ENCODE measurements at places on chromosomes 11 and 22. TPM values are rescaled to one million over a fixed set of nuclear protein-coding genes. Genes with fewer than 3 reads are reported as not detected.
A peak's percentile ranks its signal among the peaks of the same experiment; 100 is the strongest.

DNA sequence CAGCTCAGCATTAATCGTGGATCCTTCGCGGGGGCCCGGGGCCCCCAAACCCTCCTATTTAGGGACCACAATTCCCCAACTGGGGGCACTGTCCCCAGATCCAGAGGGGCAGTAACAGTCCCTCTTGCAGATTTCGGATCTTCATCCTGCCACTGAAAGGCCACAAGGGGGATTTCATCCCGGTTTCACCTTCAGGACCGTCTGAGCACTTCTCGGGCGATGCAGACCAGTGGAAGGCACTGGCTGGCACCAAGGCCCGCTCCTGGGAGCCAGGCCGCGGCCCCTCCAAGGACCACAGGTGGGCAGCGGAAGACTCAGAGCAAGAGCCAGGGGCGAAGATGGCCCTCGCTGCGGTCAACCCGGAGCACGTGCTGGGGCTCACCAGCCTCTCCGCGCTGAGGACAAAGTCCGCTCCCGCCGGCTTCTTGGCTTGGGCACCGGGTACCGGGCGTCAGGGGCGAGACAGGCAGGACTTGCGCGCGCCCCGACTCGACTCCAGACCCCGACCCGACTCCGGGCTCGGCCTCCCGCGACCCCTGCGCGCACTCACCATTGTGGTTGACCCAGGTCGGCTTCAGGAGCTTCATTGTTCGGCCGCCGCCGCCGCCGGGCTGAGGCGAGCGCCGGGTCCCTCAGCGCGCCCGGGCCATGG is 517 bp downstream of the HIRA start:
- peak; percentile 1 for ATAC-seq

DNA sequence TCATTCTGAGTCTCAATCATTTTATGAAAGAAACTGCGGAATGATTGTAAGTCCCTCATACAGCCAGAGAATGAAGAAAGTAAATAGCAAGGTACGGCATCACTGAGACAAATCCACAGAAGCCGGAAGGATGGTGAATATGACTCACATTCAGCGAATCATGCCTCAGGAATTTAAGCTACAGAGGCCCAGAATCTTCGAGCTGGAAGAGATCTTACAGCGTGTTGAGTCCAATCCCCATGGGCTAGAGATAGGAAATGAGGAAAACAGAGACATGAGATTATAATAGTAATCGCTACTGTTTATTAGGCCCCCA is 173.2 kb downstream of the KIF18A start:
- peak; percentile 38 for ATAC-seq

GRCh38 chr22:45358127-45358526 is 48.4 kb downstream of the FAM118A start:
- ATAC-seq = no peak

GRCh38 chr22:49053578-49053977 is 774.1 kb downstream of the BRD1 start:
- ATAC-seq = no peak

- ATAC-seq = peak; percentile 25
Observed at GRCh38 chr11:35675901-35676610, 13.5 kb downstream of the TRIM44 start.

DNA sequence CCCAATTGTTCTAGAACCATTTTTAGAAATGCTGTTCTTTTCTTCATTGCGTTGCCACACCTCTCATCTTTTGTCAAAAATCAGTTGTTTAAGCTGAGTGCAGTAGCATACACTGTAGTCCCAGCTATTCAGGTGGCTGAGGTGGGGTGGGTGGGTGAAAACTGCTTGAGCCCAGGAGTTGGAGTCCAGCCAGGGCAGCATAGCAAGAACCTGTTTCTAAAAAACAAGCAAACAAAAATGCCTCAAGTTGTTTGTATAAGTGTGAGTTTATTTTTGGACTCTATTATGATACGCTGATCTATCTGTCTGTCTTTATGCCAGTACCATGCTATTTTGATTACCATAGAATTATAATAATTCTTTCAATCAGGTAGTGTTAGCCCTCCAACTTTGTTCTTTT is 62.5 kb upstream of the RRM1 start:
- ATAC-seq = no peak

DNA sequence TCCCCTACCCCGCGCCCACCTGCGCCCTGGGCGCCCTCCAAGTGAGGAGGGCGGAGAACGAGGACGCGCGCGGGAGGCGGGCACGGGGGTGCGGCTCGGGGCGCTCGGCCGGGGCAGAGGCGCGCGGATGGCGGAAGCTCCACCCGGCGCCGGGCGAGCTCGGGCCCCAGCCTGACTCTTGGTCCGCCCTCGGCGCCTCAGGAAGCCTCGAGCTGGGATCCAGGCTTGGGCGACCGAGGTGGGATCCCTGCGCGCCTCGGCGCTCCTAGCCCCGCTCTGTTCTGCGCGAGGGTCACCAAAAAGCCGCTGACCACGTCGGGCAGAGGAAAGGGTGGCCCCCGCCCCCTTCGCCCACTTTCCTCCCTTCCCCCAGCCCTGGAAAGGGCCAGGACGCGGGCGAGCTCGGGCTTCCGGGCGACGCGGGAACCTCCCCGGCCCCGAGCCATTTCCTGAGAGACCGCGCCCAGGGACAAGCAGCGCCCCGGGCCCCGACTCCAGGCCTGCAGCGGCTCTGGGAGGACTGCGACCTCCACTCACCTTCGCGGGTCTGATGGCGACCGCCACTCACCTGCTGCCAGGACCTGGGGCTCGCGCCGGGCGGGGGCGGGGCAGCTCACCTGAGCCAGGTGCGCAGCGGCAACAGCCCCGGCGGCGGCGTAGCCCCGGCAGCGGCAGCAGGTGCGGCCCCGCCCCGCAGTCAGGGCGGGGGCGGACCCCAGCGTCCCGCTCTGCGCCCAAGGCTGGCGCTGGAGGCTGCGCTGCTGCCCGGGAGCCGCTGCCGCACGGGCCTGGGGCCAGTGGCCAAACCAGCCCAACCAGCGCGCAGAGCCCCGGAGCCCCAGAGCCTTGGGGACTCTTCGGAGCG is 2.2 kb upstream of the SIGIRR start:
- ATAC-seq = peak; percentile 38

GRCh38 chr22:32473388-32473952 is 1.1 kb upstream of the FBXO7 start:
- ATAC-seq = no peak

- no peak for ATAC-seq
Observed at GRCh38 chr11:104151404-104152204, 12.3 kb downstream of the PDGFD start.

- no peak for ATAC-seq
Observed at GRCh38 chr11:34432822-34433221, 5.9 kb upstream of the CAT start.

GRCh38 chr11:25163421-25163820 is 666.6 kb downstream of the LUZP2 start:
- no peak for ATAC-seq

DNA sequence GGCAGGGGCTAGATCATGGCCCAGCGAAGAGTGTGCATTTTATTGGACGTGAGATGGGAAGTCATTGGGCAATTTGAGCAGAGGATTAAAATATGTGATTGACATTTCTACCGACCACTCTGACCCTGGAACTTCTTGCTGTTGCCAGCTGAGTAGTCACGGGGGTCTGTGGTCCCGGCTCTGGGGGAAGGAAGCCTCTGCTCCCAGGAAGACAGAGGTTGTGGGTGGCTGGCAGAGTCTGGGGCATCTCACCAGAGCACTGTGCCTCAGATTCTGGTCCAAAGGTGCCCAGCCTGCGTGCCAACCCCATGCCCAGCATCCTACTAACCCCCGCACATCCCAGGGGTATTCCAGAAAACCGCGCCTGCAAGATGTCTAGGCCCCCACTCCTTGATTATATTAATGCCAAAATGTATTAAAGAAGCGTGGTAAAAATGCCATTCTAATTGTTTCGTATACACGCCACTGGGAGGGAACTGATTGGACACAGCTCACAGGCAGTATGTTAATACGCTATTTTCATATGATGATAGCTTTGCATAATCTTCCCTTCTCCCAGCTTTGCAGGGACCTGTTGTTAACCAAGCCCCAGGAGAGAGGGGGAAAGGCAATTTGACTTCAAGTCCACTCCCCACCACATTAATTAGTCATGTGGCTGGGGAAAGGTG is 25.3 kb upstream of the LMO1 start:
- ATAC-seq = no peak

- peak; percentile 98 for ATAC-seq
Observed at GRCh38 chr11:9015677-9016076, 11.9 kb upstream of the NRIP3 start.

GRCh38 chr11:127485541-127485940 is 485.0 kb upstream of the KIRREL3 start:
- no peak for ATAC-seq

DNA sequence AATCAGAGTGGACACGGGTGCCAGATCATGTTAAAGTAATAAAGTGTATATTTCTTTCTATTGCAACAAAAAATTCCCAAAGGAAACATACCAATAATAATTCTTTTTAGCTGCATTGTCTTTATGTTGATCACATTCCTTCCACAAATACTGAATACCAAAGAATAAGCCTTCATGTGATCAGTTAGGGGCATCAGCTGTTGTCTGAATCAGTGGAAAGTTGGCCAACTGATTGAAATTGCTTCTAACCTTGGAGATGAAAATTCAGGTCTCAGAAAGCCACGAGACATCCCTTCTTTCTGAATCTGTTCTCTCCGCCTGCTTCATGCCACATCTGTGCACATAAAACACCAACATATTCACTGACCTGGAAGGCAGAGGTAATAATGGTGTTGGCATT is 785.2 kb downstream of the KCNA4 start:
- ATAC-seq = no peak

DNA sequence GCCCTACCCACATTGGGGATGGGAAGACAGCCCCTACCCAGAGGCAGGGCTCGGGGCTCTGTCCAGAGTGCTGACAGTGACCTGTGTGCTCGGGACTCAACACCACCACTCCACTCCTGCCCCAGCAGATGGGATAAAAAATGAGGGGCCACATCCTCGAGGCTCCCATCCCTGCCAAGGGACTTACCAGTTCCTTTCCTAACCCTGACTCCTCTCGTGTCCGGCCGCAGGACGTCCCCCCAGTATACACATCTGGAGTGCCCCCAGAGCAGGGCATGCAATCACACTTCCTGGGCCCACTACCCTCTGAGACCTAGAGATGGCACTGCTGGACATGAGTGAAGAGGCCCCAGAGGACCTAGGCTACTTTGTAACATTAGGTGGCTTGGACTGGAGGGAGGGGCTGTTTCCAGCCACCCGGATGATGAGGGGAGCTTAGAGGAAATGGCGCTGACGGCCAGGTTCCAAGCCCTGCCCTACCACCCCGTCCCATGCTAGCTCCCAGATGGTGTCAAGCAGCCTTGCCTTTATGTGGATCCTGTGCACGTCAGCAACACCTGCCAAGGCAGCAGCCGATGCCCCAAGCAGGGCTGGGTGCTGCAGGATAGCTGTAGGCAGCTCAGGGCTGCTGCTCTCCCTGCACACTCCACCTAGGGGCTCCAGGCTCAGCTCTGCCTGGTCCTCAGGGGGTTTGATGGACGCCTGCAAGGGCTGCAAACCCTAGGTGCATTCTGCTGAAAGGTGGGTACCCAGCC is 86.6 kb downstream of the DGCR2 start:
- ATAC-seq = peak; percentile 49

GRCh38 chr11:93131709-93132108 is 66.1 kb downstream of the SLC36A4 start:
- ATAC-seq = peak; percentile 33

DNA sequence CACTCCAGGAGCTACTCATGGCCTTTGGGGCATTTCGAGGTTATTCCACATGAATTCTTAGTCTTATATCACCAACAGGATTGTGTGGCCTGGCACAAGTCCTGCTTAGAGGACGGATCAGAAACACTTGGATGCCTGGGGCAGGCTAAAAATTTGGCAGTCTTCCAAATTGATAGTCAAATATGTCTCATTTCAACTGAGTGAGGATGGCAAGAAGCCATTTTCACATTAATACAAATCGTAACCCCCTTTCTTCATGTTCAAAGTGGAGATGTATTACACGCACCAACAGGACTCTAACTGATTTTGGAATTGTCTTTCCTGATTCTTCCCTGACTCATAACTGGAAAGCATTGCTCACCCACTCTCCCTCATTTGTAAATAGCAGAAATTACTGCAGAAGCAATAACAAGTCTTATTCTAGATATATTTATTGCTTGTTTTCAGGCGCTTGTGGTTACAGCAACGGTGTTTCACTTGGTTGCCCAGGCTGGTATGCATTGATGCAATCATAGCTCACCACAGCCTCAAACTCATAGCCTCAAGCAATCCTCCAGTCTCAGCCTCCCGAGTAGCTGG is 10.3 kb upstream of the CCDC86 start:
- ATAC-seq = no peak

DNA sequence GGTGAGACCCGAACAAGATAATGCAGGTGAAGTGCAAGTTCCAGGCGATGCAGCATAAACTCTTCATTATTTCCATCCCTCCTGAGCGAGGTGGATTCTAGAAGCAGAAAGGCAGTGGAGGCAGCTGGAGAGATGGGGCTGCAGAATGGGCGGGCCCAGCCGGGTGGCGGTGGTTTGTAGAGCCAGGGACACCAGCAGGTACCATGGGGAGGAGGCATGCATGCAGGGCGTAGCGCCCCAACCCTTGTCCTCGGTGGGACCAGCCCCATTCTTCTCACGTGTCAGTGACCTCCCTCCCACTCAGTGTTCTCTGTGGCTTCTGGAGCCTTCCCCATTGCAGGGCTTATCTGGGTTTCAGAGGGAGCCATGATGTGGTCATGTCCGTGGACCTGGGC is 38.0 kb downstream of the MPPED1 start:
- ATAC-seq = no peak

DNA sequence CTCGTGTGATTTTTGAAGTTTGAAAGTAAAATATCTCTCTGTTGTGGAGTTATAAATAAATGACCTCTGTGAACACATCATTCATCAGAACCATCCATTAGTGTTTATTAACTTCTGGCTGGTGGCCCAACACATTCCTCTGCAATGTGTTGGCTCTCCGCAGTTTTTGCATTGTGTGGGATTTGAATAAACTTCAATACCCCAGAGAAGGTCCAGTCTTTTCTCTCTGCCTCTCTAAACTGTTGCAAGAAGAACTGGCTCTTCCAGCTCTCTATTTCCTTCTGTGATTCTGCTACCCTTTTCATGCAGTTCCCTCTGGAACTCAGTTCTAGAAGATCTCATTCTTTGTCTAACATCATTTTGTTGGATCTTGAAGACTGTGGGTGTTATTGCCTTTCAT is 125.0 kb upstream of the ARHGAP42 start:
- peak; percentile 65 for ATAC-seq

- ATAC-seq = no peak
Observed at GRCh38 chr11:4610258-4610935, 2.4 kb upstream of the TRIM68 start.

GRCh38 chr22:26453812-26454500 is 24.9 kb downstream of the ASPHD2 start:
- no peak for ATAC-seq

The BCO2 gene
- 8.5 TPM for total RNA-seq

The GGTLC3 gene
- total RNA-seq = not detected

The BBOX1 gene
- 3.1 TPM for total RNA-seq

The PDGFD gene
- 0.46 TPM for total RNA-seq

The NAALADL1 gene
- 0.96 TPM for total RNA-seq

The RCOR2 gene
- 1.8 TPM for total RNA-seq

The HTR3A gene
- 0.09 TPM for total RNA-seq

The CLDN5 gene
- total RNA-seq = 3.4 TPM

The PISD gene
- total RNA-seq = 25.8 TPM

The ZNF214 gene
- 3.2 TPM for total RNA-seq
